ENCODE measurements at places on chromosomes 7 and 10.

- DNase-seq = no peak
Measured at GRCh38 chr7:124029396-124030188, 3.3 kb downstream of the TMEM229A start.

GRCh38 chr7:139725858-139726484, 51.8 kb downstream of the HIPK2 start:
- DNase-seq = no peak

GRCh38 chr10:102627736-102628293, 16.5 kb upstream of the TRIM8 start:
- DNase-seq = no peak

DNA sequence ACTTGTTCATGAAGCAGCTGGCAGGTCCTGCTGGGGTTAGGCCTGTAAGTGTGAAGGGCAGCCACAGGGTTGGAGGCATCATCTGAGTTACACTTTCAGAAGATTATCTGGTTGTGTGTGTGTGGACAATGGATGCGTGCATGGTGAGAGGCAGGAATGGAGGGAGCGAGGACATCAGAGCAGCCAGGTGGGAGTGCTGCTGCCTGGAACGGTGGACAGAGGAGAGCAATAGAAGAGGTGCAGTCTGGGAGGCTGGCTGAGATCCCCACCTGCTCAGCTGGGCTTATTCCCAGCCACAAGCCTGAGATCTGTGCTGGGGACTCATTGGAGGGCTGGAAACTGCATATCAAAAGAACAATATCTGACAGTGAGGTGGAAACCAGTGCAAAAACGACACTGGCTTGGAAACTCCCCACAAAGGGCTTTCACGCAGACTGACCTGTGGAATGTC, 17.9 kb downstream of the ZNF488 start:
- DNase-seq = no peak

- DNase-seq = no peak
Measured at GRCh38 chr7:3787717-3788264, 486.7 kb downstream of the SDK1 start.

DNA sequence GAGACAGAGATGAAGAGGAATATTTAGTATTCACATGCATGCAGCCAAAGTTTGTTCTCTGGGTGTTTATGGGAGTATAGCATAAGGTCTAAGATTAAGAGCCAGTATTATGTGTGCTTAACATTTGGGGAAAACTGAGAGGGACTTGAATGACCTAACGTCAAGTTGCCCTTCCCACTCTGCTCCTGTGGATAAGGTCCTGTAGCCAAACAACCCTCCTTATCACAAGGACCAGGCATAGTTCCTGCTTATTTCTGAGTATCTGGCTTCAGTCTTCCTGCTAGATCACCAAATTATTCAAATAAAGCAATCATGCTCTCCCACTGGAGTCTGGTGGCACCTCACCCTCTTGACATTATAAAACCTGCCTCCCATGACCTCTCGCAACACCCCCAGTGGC, 137.9 kb upstream of the SEMA3E start:
- no peak for DNase-seq

DNA sequence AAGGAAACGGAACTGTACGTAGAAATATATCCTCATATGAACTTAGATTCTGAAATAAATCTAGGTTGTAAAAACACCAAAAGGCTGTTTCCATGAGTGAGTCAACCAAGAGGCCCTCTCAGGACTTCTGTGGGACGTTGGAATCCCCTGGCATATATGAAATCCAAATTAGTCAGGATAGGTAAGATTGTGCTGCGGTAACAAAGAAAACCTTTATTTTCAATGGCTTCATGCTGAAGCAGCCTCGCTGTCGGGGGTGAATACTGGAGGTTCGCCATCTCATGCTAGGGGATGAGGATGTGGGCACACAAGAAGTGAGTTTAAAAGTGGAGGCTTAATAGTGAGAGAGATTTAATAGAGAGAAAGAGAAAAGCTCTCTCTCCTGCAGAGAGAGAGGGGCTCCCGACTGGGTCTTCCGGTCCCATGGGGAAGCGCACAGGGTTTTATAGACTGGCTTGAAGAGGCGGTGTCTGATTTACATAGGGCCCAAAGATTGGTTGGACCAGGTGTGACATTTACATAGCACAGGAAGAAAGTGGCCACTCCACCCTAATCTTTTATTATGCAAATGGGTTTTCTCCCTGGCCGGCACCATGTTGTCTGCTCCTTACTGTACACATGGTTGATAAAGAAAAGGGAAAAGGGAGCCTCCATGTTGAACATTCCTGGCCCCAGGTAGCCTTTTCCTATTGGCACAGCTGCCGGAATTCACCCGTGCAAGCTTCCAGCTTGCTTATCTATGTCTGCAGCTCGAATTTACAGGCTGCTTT, 52.3 kb upstream of the SEPHS1 start:
- no peak for DNase-seq

DNA sequence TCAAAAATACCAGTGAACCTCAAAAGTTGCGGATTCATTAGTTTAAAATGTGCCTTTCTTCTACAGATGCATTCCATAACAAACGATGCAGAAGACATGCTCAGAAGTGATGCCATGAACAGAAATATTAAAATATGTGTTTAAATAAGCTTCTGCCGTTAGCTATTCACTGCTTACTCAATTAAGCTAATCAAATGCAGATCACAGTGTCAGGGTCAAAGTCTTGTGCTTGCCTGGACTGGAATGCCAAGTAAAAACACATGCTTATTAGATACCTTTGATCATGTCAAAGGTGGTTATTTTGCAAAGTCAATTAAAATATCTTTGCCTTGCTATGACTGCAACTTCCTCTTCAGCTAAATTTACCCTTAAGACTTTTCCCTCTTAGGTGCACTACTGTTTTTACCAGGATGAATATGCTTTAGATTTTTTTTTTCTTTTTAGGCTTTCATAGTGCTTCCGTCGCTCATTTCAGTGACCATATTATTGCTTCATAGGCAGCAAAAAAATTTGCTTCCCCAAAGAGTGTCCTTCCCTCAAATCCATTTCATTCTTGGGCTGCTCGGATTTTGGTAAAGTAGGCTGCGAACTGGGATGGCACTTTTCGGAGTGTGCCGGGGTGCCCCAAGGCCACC, 905 bp downstream of the ASB13 start:
- no peak for DNase-seq

DNA sequence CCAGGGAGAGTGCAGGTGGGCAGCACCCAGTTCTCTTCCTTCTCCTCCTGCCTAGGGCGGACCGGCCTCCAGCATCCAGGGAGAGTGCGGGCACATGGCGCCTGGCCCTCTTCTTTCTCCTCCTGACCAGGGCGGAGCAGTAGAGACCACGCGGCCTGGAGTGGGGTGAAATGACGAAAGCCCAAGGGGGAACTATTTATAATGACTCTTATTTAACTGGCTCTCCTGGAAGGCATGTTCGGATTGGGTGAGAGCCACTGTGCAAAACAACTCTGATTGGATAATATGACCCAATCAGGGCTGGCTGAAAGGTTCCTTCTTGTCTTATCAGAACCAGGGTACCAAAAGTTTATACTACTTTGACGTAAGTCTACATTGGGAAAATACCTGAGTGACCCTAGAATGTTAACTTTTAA, 63.1 kb downstream of the ZNF37A start:
- no peak for DNase-seq

DNA sequence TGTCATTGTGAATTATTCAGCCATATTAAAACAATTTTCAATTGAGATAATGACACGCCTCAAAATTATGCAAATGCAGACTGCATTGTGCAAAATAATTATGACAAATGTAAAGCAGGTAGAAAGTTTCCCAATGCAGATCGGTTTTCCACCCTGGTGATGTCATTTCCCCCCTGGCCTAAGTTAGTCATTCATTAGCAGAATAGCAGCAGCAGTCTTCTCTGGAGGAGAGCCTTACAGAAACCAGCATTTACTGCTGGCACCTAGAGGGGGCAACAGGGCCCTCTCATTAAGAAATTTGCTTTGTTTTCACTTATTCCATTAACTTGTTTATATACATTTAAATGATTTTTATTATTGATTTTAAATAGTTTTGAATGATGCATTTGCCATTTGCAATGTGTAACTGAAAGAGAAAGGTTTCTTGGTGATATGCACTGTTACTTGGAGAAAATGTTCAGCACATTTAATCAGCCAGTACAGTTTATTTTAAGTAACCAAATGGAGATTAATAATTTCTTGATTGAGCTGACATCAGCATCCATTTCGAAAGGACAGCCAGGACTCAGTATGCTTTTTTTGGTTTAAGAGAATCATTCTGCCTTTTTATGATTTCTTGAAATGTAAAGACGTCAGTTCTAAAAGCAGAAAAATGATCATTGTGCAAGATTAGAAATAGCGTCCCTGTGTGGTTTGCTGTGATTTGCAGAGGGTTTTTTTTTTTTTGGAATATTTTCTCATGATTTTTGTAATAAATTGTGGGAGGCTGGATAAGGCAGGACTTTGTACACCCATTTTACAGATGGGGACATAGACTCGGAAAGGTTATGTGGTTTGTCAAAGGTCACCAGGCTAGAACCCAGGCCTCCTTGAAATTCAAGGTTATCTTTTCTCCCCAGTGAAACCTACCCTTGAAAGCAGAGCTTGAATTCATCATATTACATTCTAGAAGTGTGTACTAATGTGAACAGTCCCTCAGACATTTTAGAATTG, 3.5 kb downstream of the ARID5B start:
- no peak for DNase-seq

DNA sequence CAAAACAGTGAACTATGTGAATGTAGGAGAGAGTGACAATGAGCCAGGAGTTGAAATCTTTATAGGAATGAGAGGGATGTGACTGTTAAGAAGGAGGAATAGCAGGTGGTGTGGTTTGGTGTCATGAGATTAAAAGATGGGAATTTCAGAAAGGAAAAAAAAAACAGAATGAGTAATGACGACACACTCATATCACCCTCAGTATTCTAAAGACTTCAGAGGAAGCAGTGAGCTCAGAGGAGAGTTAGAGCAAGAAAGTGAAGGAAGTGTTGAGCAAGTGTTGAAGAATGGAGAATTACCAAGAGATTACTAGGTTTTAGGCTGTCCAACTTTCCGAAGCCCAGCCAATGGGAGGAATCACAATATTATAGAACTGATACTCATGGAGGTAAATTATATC, 220.5 kb upstream of the HGF start:
- DNase-seq = no peak

DNA sequence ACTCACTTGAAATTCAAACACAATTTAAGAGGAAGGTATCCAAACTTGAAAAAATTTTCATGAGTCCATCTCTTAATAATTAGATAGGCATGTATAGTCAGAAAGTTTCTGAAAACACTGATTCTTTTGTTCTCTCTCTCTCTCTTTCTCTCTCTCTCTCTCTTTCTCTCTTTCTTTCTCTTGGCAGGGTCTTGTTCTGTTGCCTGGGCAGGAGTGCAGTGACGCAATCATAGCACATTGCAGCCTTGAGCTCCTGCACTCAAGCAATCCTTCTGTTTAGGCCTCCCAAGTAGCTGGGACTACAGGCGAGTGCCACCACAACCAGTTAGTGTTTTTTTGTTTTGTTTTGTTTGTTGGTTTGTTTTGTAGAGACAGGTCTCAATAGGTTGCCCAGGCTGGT, 59.3 kb downstream of the PRTFDC1 start:
- DNase-seq = no peak

GRCh38 chr10:43354330-43354635, 17.2 kb upstream of the FXYD4 start:
- no peak for DNase-seq

GRCh38 chr7:110050785-110051184, 1040.1 kb upstream of the LRRN3 start:
- no peak for DNase-seq

- DNase-seq = no peak
Measured at GRCh38 chr10:69228151-69228550, 8.0 kb downstream of the HKDC1 start.

- no peak for DNase-seq
Measured at GRCh38 chr7:16650266-16650665, 4.3 kb downstream of the BZW2 start.

GRCh38 chr7:28104811-28105210, 75.8 kb downstream of the JAZF1 start:
- DNase-seq = no peak
